ENCODE measurements at places on chromosomes 2 and 18. TPM values are rescaled to one million over a fixed set of nuclear protein-coding genes. Genes with fewer than 3 reads are reported as not detected.

GRCh38 chr18:63273222-63273927 lies 46.2 kb downstream of the BCL2 start:
- no peak for DNase-seq

DNA sequence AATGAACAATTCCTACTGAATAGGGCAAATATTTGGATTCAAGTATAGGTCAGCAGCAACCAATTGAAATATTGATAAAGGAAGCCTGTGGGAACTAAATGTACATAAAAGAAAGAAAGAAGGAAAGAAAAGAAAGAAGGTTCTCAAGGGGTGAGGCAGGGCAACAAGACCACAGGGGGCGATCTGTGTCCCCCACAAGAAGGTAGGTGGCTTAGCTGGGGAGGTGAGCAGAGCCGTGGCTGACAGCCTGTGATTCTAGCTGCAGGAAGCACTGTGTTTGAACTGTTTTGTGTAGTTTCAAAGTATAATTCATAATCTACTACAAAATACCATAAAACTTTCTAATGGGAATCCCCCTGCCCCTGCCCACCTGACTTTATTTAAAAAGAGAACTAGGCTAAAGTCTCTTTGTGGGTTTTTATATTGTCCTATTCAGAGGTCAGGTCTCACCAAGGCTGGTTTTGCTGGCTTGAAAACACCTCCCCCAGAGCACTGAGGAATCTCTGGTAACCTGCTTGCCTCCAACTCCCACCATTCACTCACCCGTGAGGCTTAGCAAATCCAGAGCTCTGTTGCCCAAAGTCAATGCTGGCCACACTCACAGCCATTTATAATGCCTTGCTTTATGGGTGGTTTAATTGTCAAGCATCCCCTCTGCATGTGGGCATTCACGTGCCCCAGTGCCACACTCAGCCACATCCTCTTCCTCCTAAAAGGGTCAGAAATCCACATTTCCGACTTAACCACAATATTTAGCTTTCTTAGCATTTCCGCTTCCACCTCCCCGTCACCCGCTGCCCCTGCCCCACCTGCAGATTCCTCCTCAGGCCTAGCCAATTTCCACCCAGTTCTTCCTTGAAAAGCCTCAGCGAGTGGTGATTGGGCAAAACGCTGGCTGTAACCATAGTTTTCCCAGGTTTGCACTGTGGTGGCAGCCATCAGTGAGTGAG lies 36.4 kb upstream of the LMAN1 start:
- DNase-seq, result no peak

- no peak for DNase-seq
These were observed 25.6 kb upstream of the EFEMP1 start for GRCh38 chr2:55949211-55949610.

DNA sequence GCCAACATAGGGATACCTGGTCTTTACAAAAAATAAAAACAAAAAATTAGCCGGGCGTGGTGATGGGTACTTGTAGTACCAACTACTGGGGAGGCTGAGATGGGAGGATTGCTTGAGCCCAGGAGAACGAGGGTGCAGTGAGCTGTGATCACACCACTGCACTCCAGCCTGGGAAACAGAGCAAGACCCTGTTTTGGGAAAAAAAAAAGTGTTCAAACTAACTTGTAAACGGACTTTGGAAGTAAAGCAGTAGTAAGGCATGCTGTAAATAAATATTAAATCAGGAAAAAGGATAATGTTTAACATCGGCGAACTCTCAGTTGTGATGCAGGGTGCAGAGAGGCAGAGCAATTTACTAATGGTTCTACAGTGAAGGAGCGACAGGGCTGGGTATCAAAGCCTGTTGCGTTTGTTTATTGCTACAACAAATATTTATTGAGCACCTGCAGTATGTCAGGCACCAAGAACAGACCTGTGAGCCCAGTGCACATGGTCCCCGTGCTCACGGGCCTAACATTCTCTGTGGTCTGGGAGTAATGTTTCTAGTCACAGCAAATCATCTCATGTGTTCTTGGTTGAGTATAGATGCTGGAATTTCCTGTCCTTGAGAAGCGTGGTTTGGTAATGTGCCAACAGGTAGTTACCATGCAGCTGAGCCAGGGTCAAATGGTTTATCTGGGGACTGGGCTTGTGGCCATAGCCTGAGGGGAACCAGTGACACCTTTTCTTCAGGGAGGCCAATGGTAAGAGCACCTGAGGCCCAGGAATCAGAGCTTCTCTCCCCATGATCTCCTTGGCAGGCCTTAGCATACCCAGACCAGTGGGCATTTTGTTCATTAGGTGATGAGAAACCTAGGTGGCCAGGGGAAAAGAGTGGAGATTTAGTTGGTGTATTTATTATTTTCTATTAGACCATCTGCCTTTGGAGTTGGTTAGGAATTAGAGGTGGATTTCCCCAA lies 27.9 kb upstream of the GREB1 start:
- no peak for DNase-seq

The KIDINS220 gene
- polyA plus RNA-seq, result 12.3 TPM

The IL36B gene
- polyA plus RNA-seq, result not detected
